Vagina (tissue), 2 donors: ENCODE measurements at places on chromosomes 4 and X.

GRCh38 chr4:89847571-89848325 is 10.8 kb upstream of the SNCA start:
- no peak overlapping the region for H3K27ac ChIP-seq
- DNase-seq = no peak
- no peaks in the 10 kb centered on the region for H3K4me1 ChIP-seq
- H3K27me3 ChIP-seq = no peaks in the 10 kb centered on the region
- H3K4me3 ChIP-seq = no peak overlapping the region

GRCh38 chrX:15241301-15241700 is 28.6 kb downstream of the ASB9 start:
- no peaks in the 10 kb centered on the region for H3K4me1 ChIP-seq
- no peak overlapping the region for H3K4me3 ChIP-seq
- DNase-seq = no peak
- H3K27ac ChIP-seq = no peak overlapping the region

DNA sequence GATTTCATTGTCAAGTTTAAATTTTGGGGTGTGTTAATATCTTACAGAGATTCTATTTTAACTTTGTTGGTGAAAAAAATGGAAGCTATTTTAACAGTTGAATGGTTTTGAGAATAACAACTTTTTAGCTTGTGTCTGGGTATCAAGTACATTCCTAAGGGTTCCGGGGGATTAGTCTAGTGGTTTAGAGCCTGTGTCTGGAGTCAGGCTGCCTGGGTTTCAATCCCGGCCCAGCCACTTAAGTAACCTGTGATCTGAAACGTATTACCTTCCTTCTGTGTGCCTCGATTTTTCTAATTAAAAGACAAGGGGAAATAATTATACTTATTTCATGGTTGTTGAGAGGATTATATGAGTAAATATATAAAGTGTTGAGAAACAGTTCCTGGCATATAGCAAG is 288.6 kb upstream of the NR3C2 start:
- H3K27me3 ChIP-seq = no peaks in the 10 kb centered on the region
- H3K4me1 ChIP-seq = no peaks in the 10 kb centered on the region
- DNase-seq = no peak
- no peak overlapping the region for H3K4me3 ChIP-seq
- H3K27ac ChIP-seq = no peak overlapping the region

DNA sequence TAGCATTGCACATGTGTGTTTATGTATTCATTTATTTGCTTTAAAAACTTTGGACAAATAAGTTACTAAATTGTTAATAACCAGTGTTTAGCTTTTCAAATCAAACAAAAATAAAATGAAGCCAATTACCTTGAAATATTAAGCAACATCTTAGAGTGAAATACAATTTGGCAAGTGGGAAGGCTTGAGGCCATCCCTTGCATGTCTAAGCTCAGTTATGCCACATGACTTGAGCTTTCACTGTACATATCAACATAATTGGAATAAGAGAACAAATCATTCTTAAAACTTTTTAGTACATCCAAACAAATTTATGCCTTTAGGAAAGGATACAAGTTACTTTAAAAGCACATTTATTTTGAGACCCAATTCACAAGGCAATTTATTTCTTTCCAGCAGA is 640.6 kb downstream of the SPRY1 start:
- H3K36me3 ChIP-seq = no peaks in the 10 kb centered on the region
- H3K27ac ChIP-seq = no peak overlapping the region
- no peak overlapping the region for H3K4me3 ChIP-seq
- no peak for DNase-seq
- H3K27me3 ChIP-seq = no peaks in the 10 kb centered on the region

- no peak overlapping the region for H3K4me3 ChIP-seq
- H3K27ac ChIP-seq = no peak overlapping the region
- DNase-seq = no peak
- H3K27me3 ChIP-seq = no peaks in the 10 kb centered on the region
- no peaks in the 10 kb centered on the region for H3K4me1 ChIP-seq
- no peaks in the 10 kb centered on the region for H3K36me3 ChIP-seq
These were observed 48.4 kb upstream of the RPS6KA3 start for GRCh38 chrX:20315140-20315539.
